ENCODE measurements at places on chromosomes 1 and 21. TPM values are rescaled to one million over a fixed set of nuclear protein-coding genes. Genes with fewer than 3 reads are reported as not detected.

KCNJ15 gene
- total RNA-seq = not detected

FOXO6 gene
- 0.99 TPM for total RNA-seq

ADCY10 gene
- total RNA-seq = not detected

TNFRSF18 gene
- total RNA-seq = 1.9 TPM

ZMPSTE24 gene
- total RNA-seq = 47.6 TPM

ZBTB8B gene
- 1.9 TPM for total RNA-seq

CLDN17 gene
- total RNA-seq = not detected

MIXL1 gene
- 4.7 TPM for total RNA-seq

HSPA6 gene
- not detected for total RNA-seq

DYNLT5 gene
- total RNA-seq = 0.86 TPM

ETV3L gene
- 0.96 TPM for total RNA-seq

RXRG gene
- not detected for total RNA-seq

CHAF1B gene
- 19.3 TPM for total RNA-seq

PAQR7 gene
- 6.3 TPM for total RNA-seq

S100A9 gene
- total RNA-seq = not detected

CLCA2 gene
- not detected for total RNA-seq

KRTAP13-4 gene
- total RNA-seq = 0.39 TPM

All from H9 (cell line).